Fibroblast of skin of left quadriceps (primary cell): ENCODE measurements at places on chromosomes 5 and 9.

DNA sequence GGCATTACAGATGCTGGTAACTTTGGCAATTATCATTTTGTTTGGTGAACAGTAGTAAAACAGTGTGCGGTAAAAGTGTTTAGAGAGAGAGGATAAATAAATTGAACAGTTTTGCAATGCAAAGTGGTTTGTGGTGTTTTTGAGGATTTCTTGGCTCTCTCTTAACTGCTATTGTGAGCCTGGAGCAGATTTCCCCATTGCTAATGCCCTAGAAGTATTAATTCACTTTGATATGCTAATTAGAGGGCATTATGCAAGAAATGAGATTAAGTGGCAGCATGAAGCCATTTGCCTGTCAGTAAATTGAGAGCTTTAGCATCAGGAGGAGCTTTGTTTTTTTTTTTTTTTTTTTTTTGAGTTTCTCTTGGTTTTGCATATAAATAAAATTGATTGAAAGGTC is 8.2 kb downstream of the PBX3 start:
- no peak for DNase-seq

DNA sequence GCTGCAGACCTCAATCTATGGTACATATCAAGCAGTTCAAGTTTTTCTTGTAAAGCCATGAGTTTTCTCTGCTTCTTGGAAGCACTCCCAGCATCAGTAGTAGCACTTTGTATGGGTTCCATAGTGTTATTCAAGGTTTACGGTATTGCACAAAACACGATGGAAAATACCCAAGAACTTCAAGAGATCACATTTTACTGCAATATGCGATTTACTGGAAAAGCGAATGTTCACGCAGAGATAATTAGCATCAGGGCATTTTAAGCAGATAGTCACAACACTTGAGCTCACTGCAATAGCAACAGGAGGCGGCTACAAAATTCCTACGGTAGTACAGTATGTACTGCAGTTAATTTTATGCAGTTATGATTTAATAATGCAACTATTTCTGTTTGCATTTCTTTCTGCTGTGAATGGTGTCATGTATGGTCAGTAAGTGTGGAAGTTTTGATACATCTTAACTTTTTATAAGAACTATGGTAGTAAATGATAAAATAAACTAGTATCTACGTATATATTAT is 200.8 kb downstream of the SMARCA2 start:
- DNase-seq, result no peak

- DNase-seq, result no peak
Measured at GRCh38 chr9:6214434-6214833, 1.2 kb upstream of the IL33 start.

GRCh38 chr5:59420596-59420995 is 472.9 kb downstream of the PDE4D start:
- DNase-seq, result no peak

- DNase-seq, result no peak
Measured at GRCh38 chr9:2657427-2657826, 35.8 kb downstream of the VLDLR start.
